IPS-NIHi11 (cell line): ENCODE measurements at places on chromosomes 7 and 10.
A peak's percentile ranks its signal among the peaks of the same experiment; 100 is the strongest.

GRCh38 chr7:150435390-150436073 lies 14.9 kb upstream of the GIMAP8 start:
- DNase-seq, result no peak

DNA sequence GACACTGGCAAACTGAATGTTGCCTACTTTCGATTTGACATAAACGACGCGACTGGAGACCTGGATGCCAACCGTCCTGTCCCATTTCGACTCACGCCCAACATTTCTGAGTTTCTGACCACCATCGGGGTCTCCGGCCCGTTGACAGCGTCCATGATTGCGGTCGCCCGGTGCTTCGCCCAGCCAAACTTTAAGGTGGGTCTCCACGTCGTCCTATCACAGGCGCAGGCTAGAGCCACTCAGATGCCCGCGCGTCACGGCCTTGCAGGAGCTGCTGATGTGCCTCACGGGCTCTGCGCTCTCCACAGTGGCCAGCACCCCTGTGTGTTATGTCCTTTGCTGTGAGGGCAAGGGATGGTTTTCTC lies 132.6 kb downstream of the SMURF1 start:
- DNase-seq, result no peak

- DNase-seq, result no peak
Measured at GRCh38 chr7:672891-673290, 53.6 kb upstream of the DNAAF5 start.

- no peak for DNase-seq
Measured at GRCh38 chr7:111265394-111265793, 174.5 kb downstream of the LRRN3 start.

DNA sequence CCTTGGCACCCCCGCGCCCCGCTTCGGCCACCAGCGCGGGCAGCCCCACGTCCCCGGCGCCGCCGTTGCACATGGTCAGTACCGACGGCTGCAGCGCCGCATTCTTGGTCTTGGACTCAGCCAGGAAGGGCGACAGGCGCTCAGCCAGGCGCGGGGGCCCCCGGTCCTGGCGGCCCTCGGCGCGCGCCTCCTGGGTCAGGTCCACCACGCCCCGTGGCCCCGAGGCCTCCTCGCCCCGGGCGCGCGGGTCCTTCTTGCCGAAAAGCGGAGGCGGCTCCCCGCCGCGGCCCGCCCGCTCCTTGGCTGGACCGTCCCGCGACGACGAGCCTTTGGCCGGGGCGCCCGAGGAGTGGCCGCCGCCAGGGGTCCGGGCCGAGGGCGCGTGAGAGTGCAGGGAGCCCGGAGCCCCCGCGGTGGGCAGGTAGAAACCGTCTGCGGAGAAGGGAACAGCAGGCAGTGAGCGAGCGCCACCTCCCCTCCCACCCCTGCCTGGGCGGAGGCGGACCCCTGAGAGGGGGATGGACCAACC lies 34.7 kb downstream of the TNRC18 start:
- DNase-seq, result peak; percentile 51

GRCh38 chr10:31051703-31052102 lies 20.0 kb upstream of the ZNF438 start:
- no peak for DNase-seq

- DNase-seq, result no peak
Measured at GRCh38 chr7:90752051-90752450, 155.9 kb downstream of the CDK14 start.

- no peak for DNase-seq
Measured at GRCh38 chr7:66950311-66950710, 29.3 kb downstream of the TMEM248 start.

DNA sequence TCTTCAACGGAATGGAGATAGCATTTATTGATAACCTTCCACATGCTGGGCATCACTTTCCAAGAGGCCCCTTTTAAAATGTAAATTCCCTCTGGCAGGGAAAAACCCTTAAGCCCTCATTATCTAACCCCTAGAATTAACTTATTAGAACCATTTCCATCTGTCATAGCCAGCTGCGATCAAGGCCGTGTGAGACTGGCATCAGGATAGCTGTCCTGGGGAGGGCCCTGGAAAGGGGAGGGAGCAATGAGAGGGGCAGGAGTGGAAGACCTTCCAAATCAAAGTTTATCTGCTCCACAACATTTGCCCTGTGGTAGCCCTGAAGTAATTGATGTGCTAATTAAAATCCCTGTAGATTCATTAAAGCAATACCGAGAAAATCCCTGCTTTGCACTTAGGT lies 45.0 kb upstream of the JAZF1 start:
- no peak for DNase-seq

DNA sequence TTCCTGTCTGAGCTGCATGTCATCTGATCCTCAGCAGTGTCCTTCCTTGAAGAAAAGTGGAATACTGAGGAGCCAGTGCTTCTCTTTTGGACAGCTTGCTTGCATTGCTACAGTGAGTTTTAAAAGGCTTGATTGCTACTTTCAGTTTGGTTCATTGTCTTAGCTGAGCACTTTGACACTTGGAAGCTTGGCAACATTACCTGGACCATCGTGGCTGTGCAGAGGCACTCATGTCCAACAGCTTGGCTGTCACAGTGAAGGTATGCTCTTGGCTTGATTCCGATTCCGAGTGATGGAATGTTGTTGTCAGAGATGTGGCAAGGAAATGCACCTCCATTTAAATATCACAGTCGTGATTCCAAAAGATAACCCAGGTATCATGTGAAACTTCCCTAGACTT lies 102.4 kb downstream of the FAS start:
- DNase-seq, result no peak

DNA sequence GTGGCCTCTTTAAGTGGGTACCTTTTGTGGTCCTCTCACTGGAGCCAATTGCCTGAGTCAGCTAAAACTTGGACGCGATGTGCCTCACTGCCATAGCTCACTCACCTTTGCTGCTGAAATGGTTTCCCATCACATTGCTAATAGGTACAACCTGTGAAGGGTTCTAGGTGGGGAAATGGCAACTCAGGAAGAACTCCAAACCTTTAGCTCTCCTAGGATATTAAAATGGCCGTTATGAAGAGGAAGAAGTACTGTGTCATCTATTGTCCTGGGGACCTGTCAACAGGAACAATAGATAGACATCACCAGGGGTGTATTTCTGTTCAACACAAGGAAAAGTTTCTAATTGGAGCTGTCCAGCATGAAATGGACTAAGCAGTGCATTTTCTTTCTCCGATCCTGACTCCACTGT lies 1.2 kb upstream of the ZNF655 start:
- DNase-seq, result no peak
